ENCODE measurements at places on chromosomes 5 and 9. TPM values are rescaled to one million over a fixed set of nuclear protein-coding genes. Genes with fewer than 3 reads are reported as not detected.
A peak's percentile ranks its signal among the peaks of the same experiment; 100 is the strongest.

The ENC1 gene
- 53.6 TPM for total RNA-seq

The TEX48 gene
- total RNA-seq = not detected

- peaks cover 36% of the 10 kb centered on the region for H3K27me3 ChIP-seq
- no peak overlapping the region for H3K4me3 ChIP-seq
- H3K4me1 ChIP-seq = no peaks in the 10 kb centered on the region
- no peak overlapping the region for H3K27ac ChIP-seq
- no peak for DNase-seq
Measured at GRCh38 chr9:123365881-123366528, 10.0 kb downstream of the CRB2 start.

GRCh38 chr5:167268337-167268736 lies 1023.1 kb upstream of the WWC1 start:
- no peaks in the 10 kb centered on the region for H3K36me3 ChIP-seq
- H3K4me1 ChIP-seq = no peaks in the 10 kb centered on the region

DNA sequence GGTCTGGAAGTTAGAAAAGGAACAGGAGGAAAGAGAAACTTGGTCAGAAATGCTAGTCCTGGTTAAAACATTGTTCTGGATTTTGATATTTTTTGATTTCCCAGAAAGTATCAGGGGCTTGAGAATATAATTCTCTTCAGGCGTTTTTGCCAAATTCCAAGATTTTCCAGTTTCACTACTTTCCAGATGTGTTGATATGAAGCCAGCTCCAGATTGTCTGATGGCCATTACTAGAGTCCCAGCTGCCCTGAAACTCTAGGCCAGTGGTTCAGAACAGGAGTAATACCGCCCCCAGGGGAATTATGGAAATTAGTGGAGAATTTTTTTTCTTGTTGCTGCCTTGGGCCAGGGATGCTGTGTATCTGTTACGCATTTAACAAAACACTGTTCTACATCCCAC lies 88.6 kb downstream of the KCNN2 start:
- H3K4me1 ChIP-seq = no peaks in the 10 kb centered on the region
- H3K27me3 ChIP-seq = peaks cover 24% of the 10 kb centered on the region
- H3K36me3 ChIP-seq = no peaks in the 10 kb centered on the region
- H3K27ac ChIP-seq = no peak overlapping the region
- no peak overlapping the region for H3K4me3 ChIP-seq

DNA sequence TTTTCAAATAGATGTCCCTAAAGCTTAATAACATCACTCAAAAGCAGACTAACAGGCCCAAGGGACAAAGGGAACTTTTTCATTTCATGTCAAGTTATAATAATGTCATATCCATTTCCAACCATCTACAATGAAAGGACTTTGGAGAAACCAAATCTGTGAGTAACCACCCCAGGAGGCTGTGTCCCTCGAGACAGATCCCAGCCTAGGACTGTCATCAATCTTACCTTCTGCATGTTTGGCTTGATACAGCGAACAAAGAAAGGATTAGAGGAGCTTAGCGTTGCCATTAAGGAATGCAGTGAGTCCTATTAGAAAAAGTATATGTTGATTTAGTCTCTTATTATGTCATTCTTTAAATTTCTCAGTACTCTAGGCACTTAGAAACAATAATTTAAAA lies 137.8 kb upstream of the RETREG1 start:
- H3K4me3 ChIP-seq = no peak overlapping the region
- H3K27ac ChIP-seq = no peak overlapping the region
- H3K27me3 ChIP-seq = no peaks in the 10 kb centered on the region
- H3K36me3 ChIP-seq = no peaks in the 10 kb centered on the region
- H3K4me1 ChIP-seq = no peaks in the 10 kb centered on the region

DNA sequence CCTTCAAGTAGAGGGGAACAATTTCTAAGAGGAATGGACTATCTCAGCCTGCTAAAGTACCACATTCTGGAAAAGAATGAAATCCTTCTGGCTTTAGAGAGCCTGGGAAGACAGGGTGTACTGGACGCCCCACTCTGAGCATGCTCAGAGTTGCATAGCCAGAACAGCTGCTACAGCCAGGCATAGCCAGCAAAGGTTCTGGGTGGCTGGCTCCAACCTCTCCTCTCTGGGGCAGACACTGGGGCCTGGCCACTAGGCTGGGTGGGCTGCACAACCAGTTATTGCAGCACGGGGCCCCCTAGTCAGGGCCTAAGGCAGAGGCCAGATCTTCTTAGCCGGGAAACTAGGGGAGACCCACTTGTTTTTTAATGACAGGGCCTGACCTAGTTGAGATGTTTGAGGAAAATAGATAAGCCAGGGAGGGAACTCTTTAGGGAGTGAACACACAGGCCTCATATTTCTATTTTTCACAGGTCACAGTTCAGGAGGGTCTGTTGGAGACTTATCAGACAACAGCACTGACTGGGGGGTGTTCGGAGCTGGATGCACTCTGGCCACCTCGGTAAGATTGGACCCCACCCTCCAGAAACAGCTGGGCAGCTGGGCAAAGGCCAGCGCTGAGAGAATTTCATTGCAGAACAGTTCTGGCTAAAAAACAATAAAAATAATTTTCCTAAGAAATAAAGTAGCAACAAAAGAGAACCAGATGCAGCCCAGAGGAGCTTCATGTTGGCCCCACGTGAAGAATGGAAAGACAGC lies 142.9 kb downstream of the LPAR1 start:
- no peak overlapping the region for H3K27ac ChIP-seq
- no peaks in the 10 kb centered on the region for H3K4me1 ChIP-seq
- H3K36me3 ChIP-seq = no peaks in the 10 kb centered on the region

GRCh38 chr9:88949961-88950340 lies 41.3 kb upstream of the S1PR3 start:
- peak overlapping the region; percentile 16 for H3K27ac ChIP-seq
- no peaks in the 10 kb centered on the region for H3K27me3 ChIP-seq
- no peak overlapping the region for H3K4me3 ChIP-seq
- peaks cover 44% of the 10 kb centered on the region for H3K4me1 ChIP-seq
- no peak for DNase-seq
- H3K36me3 ChIP-seq = no peaks in the 10 kb centered on the region

- H3K27ac ChIP-seq = no peak overlapping the region
- no peak overlapping the region for H3K4me3 ChIP-seq
- peak; percentile 61 for DNase-seq
Measured at GRCh38 chr9:22682961-22683699, 236.5 kb downstream of the DMRTA1 start.

The CKS2 gene
- 138 TPM for total RNA-seq

DNA sequence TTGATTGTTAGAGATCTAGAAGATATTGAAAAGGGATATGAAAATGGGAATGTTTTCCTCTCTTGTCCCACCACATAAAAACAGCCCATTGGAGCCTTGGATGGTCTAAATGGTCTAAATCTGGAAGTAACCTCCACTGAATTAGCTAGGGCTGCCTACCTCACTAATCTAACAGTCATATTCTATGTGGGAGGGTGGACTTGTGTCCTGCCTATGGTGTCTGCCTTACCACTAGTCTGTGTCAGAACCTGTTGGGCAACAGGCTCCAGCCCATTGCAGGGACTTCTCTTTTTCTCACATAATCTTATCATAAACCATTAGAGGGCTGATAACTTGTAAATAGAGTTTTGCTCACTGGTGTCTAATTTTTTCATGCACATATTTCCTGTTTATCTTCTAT lies 548.8 kb upstream of the CDH18 start:
- H3K27me3 ChIP-seq = no peaks in the 10 kb centered on the region
- no peak overlapping the region for H3K4me3 ChIP-seq
- no peaks in the 10 kb centered on the region for H3K4me1 ChIP-seq
- H3K27ac ChIP-seq = no peak overlapping the region
- no peak for DNase-seq

The C5orf58 gene
- not detected for total RNA-seq

The AIF1L gene
- 85.2 TPM for total RNA-seq

DNA sequence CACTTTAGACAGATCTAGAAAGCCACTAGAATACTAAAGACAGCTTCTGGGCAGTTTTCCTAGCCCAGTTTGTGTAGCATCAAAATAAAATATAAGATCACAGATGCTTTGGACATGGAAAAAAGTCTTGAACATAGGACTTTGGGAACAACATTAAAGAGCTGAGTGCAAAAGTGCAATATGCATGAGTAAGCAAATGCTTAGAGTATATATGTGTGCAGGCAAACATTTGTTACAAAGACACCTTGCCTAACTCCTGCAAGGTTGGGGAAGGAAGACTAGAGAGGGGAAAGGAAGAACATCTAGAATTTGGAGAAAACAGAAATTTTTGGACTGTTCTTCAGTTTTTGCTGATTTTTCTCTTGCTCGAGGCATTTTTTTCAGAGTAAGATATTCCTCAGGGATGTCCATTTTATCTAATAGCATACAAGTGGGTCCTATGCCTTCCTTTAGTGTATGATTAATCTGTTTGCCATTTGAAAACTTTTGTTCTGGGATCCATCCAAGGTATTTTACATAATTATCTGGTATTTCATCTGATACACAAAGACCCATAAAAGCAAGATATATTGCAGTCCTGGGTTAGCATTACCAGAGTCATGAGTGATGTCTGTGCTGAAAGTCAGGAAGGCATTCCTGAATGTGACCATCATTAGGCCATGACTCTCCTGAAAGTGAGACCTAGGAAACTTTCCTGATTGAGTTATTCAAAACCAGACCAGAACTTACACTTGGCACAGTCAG lies 142.0 kb upstream of the RGMB start:
- H3K4me1 ChIP-seq = no peaks in the 10 kb centered on the region
- DNase-seq = no peak
- no peaks in the 10 kb centered on the region for H3K27me3 ChIP-seq
- no peaks in the 10 kb centered on the region for H3K36me3 ChIP-seq

The PCDHB11 gene
- total RNA-seq = not detected

The PCDHGA1 gene
- total RNA-seq = not detected

The SOX30 gene
- total RNA-seq = not detected

GRCh38 chr5:73381590-73382400 lies 66.8 kb downstream of the FOXD1 start:
- peaks cover 7% of the 10 kb centered on the region for H3K4me1 ChIP-seq
- no peaks in the 10 kb centered on the region for H3K27me3 ChIP-seq
- no peak overlapping the region for H3K27ac ChIP-seq
- no peaks in the 10 kb centered on the region for H3K36me3 ChIP-seq
- no peak for DNase-seq

DNA sequence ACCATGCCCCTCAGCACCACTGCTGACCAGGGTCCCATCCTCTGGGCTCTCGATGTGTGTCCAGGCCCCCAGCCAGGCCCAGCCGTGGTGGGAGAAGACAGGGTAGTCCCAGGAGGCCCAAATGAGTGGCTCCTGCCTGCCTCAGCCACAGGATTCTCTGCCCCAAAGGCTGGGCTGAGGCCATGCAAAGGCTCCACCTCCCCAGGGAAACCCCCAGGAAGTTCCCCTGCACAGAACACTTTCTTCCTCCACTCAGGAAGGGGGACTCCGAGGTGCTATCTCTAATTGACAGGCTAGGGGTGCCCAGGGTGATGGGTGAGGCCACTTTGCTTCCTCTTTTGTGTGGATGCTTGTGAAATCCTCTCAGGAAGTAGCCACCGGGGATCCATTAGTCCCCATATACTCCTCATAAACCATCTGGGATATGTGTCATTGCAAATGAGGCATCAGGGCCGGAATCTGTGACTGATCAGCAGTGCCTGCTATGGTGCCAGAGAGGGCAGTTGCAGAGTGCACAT lies 23.1 kb upstream of the TDRD7 start:
- DNase-seq = peak; percentile 47
- H3K36me3 ChIP-seq = no peaks in the 10 kb centered on the region
- H3K27me3 ChIP-seq = no peaks in the 10 kb centered on the region
- H3K27ac ChIP-seq = no peak overlapping the region

The SHC3 gene
- total RNA-seq = 15.9 TPM

Measured in PC-9 (cell line).